CD4-positive, alpha-beta T cell treated with Interleukin-6 at 100 ng/mL for 8 hours (primary cell): ENCODE measurements at places on chromosomes 4 and X.

DNA sequence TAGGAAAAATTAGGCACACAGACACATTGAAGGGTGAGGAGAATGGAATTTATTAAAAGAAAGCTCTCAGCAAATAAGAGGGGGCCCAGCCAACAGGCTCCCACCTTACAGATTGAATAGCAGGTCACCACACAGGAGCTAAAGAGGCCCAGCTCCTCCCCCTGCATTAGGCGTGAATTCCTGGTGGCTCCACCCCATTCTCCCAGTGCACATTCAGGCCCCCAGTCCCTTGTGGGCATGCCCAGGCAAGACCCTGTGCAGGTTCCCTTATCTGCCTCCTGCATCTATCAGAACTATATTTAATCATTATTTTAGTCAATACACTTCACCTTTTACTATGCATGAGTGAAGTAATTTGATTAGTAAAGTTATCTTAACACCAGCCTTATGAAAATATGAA, 856.3 kb upstream of the NDST4 start:
- no peak for DNase-seq

DNA sequence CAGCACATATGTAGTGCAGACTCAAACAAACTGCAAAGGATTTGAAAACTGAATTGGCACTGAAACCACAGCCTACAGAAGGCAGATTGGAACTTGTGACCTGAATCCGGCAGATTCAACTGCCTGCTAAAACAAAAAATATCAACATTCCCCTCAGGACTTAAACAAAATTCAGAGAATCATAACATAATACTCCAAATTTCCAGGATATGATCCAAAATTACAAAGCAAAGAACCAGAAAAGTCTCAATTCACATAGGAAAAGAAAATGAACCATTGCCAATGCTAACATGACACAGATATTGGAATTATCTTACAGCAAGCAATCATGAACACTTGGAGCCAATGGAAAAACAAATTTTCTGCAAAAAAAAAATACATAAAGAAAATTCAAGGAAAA, 250.4 kb downstream of the PRDM5 start:
- no peak for DNase-seq

- no peak for DNase-seq
Measured at GRCh38 chr4:122798101-122798500, 28.5 kb upstream of the FGF2 start.

GRCh38 chr4:158824425-158825274, 55.8 kb downstream of the FNIP2 start:
- DNase-seq = no peak

DNA sequence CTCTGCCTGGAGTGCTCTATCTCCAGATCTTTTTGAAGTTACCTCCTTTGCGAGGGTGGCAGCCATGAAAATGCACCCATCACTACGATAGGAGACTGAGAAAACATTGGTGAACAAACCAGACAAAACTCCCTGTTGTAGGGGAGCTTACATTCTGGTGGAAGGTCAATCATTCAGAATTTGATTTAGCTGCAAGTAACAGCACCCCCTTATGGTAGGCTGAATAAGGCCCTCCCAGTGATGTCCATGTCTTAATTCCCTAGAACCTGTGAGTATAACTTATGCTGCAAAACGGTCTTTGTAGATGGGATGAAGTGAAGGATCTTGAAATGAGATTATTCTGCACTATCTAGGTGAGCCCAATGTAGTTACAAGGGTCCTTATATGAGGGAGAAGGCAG, 5.6 kb upstream of the TEC start:
- DNase-seq = peak; percentile 13

DNA sequence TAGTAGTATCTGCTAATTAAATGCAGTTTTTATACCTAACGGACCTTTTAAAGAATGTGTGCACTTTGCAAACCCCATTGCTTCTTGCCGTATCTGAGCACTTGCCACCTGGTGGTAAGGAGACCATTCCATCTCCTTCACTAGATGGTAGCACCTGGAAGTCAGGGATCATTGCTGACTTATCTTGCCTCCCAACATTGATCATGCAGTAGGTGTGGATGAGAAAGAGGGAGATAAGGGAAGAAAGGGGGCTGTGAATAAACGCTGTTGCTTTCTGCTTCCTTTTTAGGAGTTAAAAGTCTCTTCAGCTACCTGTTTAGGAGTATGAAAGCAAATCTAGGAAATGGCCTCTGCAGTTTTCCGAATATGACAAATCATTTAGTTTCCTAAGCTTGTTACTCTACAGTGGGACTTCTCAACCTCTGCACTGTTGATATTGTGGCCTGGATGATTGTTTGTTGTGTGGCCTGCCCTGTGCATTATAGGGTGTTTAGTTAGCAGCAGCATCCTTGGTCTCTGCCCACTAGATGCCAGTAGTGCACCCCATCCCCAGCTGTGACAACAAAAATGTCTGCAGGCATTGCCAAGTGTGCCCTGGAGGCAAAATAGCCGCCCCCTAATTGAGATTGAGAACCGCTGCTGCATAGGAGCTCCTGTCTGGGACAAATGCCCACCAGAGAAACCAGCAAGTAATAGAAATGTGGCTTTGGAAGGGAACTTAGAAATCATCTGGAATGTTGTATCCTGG, 38.8 kb downstream of the GAB1 start:
- no peak for DNase-seq

DNA sequence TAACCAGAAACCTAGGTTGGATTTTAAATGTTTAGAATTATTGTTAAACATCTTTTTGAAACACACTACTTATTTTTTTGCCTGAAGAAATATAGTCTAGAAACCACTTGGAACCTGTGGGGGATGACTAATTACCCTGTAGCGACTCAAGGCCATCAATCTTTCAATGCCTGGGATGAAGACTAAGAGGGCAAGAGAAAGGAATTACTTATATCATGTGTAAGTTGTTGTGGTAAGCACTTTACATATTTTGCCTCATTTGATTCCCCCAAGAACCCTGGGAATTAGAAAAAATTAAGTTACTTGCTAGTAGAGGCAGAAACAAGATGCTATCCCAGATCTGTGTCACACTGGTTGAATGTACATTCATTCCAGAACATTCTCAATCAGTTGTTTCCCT, 170.9 kb upstream of the GRIA3 start:
- no peak for DNase-seq

- no peak for DNase-seq
Measured at GRCh38 chr4:27398631-27399310, 538.1 kb downstream of the STIM2 start.

DNA sequence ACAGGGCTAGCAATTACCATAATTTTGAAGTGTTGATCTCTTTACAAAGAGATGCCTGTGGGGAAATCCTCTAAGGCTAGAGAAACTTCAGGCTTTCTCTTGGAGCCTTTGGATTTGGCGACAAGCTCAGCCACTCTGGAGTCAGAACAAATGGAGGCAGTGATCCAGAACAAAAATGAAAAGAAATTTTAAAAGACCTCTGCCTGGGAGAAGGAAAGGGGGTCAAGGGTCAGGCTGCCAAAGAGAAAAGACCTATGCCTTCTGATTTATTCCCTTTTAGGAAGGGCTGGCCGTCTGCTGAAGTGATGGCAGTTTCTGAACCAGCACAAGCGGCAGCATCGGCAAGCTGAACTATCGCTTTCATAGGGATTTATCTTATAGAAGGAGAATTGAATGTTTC, 140.8 kb upstream of the SFRP2 start:
- DNase-seq = no peak

GRCh38 chrX:111759686-111760085, 78.7 kb downstream of the ALG13 start:
- DNase-seq = no peak

- no peak for DNase-seq
Measured at GRCh38 chrX:105781804-105782203, 40.5 kb upstream of the NRK start.

- no peak for DNase-seq
Measured at GRCh38 chr4:18057821-18058533, 36.4 kb upstream of the LCORL start.

DNA sequence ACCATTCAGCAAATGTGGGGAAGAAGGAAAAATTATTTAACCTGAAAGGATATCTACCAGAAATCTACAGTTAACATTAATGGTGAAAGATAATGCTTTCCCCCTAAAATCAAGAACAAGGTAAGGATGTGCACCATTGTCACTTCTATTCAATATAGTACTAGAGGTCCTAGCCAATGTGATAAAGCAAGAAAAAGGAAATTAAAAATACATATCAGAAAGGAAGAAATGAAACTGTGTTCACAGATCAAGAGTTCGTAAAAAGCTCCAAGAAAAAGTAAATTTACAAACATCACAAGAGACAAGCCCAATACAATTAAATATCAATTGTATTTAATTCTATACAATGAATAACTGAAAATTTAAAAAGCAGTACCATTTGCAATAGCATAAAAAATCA, 57.6 kb downstream of the CNOT6L start:
- DNase-seq = no peak

GRCh38 chr4:112817933-112818593, 181.1 kb downstream of the LARP7 start:
- no peak for DNase-seq

- DNase-seq = no peak
Measured at GRCh38 chr4:21469438-21470300, 478.9 kb downstream of the KCNIP4 start.

DNA sequence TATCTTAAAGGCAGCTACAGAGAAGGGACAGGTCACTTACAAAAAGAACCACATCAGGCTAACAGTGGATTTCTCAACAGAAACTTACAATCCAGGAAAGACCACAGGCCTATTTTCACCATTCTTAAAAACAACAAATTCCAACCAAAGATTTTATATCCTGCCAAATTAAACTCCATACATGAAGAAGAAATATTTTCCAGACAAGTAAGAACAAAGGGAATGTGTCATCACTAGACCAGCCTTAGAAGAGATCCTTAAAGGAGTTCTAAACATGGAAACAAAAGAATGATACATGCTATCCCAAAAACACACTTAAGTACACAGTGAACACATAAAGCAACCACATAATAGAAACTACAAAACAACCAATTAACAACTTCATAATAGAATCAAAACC, 105.6 kb downstream of the ANXA10 start:
- DNase-seq = no peak

DNA sequence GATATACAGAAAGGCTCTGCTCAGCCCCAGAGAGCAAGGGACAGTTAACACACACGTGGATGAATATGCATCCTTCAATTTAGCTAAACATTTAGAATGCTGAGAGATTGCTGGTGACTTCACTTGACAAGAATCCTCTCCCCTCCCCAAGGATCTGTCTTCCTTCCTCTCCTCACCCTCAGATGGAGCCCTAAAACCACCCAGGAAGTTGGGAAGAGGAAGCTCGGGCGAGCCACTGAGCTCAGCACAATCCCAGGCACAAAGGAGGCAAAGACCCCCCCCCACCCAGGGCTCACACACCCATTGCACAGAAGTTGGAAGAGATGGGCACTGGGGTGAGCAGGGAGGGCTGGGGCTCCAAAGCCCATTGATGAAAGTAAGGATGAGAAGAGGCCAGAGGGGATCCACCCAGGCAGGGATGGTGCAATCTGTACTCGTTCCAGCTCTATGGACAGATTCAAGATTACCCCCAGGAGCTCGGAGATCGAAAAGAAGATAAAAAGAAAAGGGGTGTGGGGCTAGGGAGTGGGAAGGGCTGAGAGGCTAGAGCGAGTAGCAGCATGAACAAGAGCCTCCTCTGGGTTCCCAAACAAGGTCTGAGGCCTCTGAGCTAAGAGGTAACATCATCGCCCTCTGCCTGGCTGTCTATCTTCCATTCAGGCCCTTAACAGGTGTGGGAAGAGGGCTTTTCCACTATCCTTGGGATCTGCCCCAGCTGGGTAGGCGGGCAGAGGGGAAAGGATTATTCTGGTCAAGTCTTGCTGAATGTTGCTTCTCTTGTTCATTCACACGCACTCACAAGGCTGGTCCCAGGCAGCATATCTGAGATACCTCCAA, 1.2 kb downstream of the TFE3 start:
- DNase-seq = no peak

- no peak for DNase-seq
Measured at GRCh38 chr4:100086766-100087431, 103.4 kb downstream of the DDIT4L start.

DNA sequence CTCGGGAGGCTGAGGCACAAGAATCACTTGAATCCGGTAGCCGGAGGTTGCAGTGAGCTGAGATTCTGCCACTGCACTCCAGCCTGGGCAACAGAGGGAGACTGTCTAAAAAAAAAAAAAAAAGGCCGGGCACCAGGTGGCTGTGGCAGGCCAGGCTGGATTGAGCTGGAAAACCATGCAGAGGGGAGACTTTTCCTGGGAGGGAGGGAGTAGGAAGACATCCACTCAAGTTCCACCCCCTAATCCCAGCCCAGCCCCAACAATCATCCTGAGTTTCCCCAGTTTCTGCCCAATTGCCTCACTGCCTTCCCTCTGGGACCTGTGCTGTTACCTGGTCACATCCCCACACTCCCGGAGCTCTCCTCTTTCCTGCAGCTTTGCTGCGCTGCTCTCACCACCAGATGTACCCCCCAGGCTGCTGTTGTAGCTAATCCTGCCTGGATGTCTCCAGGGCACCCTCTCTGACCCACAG, 9.0 kb upstream of the TSPYL2 start:
- no peak for DNase-seq

GRCh38 chrX:104325213-104325585, 70.5 kb upstream of the ESX1 start:
- no peak for DNase-seq

GRCh38 chr4:122458625-122459024, 2.1 kb upstream of the IL2 start:
- DNase-seq = peak; percentile 58

DNA sequence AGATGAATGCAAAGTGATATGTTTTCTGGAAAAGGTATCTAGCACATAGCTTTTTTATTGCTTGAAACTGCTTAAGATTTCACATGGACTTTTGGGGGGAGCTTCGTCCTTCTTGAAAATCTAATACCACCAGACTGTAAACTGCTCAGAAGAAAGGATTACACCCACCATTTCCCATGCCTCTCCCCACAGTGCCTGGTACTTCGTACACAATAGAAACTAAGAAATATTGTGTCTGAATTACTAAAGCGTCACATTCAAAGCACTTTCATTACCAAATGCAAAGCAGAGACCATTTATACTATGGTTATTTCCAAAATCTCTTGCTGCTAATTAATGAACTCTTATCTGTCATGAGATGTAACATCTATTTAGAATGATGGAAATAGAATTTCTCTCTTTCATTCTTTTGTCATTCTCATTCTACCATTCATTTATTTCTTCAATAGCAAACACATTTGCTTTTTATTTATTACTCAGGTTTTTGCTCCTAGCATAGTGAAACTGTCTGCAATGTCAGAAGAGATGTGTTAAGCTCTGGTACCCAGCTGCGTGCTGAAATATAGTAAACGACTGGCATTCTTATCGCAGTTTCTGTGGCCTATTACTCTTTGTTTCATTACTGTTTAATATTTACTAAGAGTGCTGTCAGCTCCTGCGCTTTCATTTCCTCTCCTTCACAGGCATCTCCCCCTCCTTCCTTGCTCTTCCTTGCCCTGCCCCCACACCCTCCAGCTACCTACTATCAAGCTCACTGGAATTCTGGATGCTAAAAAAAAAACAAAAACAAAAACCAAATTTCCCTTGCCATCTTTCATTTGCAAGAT, 51.4 kb upstream of the RAPGEF2 start:
- DNase-seq = no peak

- DNase-seq = no peak
Measured at GRCh38 chr4:74314944-74315343, 6.7 kb downstream of the EPGN start.
